Cerebellum (tissue), 4 donors: ENCODE measurements at places on chromosomes 13 and 19. TPM values are rescaled to one million over a fixed set of nuclear protein-coding genes. Genes with fewer than 3 reads are reported as not detected.

DNA sequence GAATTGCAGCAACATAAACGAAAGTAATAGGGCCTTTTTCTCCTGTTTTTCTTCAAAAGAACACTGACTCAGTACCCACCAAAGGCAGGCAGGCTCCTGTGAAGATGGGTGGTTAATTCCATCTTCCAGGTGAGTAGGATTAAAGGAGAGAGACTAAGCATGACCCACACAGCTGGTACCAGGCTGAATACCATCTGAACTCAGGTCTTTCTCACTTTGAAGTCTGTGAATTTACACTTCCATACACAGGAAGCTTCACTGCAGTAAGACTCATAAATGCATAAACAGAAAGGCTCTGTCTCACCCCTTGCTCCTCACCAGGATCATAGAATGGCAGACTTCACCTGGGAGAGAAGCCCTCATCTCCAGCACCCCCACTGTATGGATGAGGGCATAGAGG lies 194.6 kb downstream of the KLF12 start:
- no peak for DNase-seq

DNA sequence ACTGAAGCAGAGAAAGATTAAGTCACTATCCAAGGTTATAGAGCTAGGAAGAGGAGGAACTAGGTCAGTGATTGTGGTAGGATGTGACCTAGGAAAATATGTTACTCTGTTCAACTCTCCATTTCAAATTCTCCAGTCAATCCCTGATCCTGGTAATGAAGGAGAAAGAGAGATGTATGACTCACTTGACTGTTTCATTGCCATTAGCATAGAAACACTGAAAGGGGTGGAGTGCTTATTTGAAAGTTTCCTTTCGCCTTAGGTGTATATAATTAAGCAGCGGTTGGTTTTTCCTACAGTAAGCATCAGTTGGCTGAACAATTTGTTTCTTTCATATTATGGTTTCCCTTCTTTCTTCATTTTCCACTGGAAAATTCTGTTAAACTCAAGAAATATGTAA lies 198.1 kb upstream of the CSNK1A1L start:
- no peak for DNase-seq

DNA sequence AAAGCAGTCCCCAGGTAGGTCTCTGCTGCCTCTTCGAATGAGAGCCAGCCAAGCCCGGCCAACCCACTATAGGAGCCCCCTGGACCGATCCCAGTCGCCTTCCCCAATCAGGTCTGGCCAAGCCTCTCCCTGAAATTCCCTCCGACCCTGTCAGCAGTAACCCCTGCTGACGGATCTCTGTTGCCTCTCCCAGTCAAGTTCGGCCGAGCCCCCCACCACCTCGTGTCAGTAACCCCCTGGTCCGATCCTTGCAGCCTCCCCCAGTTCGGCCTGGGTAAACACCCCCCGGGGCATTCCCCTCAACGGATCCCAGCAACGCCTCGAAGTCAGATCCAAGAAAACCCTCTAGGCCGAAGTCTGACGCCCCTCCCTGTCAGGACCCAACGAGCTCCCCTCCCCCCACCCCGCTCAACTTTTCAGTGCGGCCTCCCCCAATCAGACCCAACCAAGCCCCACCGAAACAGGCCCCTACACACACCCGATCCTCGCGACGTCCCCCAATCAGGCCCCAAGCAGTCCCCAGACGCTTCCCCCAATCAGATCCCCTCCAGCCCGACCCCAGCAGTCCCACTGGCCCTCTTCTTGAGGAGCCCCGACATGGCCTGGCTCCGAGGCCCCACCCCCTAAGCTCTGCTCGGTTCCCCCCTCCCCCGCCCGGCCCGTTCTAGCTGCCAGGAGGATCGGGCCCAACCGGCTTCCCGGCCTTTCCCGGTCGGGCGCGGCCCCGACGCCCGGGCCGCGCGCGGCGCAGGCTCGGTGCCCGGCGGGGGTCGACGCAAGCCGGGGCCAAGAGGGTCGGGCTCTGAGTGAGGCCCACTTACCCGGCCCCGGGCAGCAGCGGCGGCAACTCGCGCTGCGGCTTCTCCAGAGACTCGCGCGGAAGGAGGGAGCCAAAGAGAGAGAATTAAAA lies 1.8 kb downstream of the TNPO2 start:
- peak; percentile 73 for DNase-seq

DNA sequence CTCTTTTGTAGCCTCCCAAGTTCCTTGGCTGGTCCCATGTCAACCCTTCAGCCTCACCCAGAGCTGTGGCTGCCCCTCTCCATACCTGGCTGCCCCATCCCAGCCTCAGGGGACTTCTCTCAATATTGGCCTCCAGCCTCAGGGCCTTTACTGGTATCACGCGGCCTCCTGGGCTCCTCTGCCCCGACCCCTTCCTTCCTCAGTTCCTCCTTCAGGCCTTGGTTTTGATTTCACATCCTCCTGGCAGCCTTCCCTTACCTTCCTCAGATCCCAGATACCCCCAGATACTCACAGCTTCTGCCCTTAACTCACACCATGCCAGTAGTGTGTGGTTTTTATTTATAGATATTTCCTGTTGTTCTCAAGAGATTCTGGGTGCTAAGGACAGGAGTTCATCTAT lies 12.8 kb upstream of the SCN1B start:
- no peak for DNase-seq

DNA sequence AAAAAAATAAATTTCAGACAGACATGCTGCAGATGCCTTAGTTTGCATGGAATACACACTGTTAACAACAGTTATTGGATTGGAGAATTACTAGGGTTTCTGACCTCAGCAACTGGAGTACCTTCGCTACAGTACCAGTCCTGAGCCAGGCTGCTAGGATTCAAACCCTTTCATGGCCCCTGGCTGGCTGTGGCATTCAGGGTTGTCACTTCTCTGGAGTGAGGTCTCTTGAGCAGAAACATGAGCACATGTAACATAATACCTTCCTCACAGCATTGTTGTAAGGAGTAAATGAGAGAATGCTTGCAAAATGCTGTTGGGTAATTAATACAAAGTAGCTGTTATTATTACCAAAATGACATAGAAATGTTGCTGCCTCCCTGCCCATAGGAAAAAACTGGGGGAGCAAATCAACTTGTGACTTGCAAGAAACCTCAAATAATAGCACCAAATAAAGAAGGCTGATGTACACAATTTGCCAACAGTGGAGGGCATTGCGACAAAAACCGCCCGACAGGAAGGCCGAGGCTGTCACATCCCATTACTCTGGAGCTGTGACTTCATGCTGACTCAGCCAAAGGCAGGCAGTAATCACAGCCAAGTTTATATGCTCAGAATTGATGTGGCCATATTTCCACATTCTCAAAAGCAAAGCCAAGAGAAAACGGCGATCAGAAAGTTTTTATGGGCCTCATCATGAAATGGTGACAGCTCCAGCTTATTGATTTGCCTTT lies 100.4 kb downstream of the RFC3 start:
- DNase-seq = peak; percentile 76

DNA sequence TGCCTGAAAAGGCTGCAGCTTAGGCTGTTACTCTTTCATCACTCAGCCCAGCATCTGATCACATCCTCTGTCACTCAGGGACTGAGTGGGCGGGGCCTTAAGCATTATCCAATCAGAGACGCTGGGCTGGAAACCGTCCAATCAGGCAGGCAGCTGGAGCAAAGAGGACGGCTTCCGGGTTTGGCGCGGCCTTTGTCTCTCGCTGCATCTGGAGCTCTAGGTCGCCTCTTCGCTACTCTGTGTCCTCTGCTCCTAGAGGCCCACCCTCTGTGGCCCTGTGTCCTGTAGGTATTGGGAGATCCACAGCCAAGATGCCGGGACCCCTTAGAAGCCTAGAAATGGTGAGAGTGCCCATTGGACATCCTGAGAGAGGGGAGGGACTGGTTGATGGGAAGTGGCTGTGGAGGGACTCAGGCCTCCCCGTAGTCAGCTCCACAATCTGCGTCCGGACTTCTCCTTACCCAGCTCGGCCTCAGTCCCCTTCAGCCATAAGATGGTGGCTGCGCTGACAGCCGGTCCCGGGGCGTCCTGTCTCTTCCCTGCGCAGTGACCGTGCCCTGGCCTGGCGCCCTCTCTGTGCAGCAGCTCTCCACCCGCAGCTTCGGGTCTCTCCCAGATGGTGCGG lies at the start of gene ZNF486:
Gene ZNF486 (plus strand): TSS at position 195 of the 625 bp plus-strand sequence. CDS start 117 bp downstream, at position 312.
- DNase-seq = peak; percentile 86

DNA sequence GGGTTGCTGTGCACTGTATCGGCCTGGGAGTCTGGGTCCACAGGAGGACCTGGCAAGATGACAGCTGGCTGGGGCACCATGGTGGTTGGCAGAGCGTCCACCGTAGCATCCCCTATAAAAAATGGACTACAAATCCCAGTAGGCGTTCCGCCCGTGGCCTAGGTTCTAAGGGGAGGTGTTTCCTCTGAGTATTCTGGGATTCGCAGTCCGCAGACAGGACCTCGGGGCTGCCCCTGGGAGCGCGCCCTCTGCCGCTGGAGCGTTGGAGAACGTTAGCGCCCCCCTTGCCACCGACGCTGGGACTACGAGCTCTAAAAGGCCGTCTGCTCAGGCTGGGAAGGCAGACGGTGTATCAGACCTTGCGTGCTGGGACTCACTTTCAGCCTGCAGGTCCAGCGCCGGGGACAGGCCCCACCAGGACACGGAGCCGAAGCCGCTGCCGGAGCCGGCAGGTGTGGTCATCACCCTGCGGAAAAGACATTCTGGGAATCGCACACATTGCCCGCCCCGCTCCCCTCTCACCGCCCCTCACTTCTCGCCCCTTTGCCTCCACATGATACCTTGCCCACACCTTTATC lies 372 bp downstream of the DNAAF3 start:
- peak; percentile 31 for DNase-seq

- no peak for DNase-seq
Observed at GRCh38 chr19:54312436-54313377, at the start of gene LILRA5. TSS of gene LILRA5 (minus strand) at chr19:54313166. CDS start at chr19:54313019, 147 bp downstream.

GRCh38 chr13:34886121-34886875 lies 55.8 kb upstream of the NBEA start:
- no peak for DNase-seq

APOC4 gene
- total RNA-seq = not detected

PRR36 gene
- total RNA-seq = 2.4 TPM

DNA sequence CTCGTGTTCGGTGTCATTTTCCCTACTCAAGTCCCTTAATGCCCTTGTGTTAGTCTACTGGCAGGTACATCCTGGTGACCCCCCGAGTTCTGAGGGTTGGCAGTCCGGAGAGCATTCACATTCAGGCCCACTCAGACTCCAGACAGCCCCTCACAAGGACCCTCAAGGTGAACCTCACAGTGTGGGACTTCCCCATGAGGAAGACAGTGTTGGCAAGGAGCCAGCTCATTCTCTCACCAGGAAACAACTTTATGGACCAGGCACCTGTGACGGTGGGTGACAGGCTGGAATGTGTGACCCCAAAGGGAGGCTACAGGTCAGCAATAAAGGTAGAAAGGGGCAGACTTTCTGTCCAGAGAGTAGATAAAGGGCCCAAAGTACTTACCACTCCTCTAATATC lies 24.5 kb downstream of the RDH8 start:
- DNase-seq = no peak

DNA sequence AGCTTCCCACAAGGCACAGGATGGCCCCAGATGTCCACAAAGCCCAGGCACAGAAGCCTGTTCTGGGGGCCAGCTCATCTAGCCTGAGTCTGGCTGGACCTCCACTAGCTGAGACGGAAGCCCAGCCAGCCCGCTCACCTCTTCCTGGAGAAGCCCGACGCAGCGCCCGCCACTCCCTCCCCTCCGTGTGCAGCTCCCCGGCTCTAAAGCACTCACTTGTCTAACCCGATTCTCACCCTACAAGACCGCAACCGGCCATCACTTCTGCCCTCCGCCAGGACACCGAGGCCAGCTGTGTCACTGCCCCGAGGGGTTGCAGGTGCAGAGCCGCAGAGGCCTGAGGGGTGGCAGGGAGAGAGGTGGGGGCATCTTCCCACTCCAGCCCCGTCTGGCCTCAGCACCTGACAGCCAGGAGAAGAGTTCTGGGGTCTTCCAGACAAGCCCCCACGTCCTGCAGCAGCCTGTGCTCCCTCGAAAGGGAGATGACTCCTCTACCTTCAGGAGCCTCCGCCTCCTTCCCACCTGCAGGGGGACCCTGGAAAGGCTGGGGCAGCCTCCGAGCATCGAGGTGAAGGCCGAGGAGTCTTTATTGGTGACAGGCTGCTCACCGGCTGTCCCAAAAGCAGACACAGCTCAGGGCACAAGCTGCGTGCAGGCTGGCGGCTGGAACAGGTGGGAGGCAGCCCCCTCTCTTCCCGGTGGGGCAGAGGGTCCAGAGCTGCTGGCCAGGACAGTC lies 5.9 kb upstream of the DIRAS1 start:
- no peak for DNase-seq

KXD1 gene
- 23.6 TPM for total RNA-seq

- no peak for DNase-seq
Observed at GRCh38 chr19:35905178-35905727, 2.8 kb downstream of the TYROBP start.

SLC25A41 gene
- 0.91 TPM for total RNA-seq

UQCR11 gene
- total RNA-seq = 34.8 TPM

DNA sequence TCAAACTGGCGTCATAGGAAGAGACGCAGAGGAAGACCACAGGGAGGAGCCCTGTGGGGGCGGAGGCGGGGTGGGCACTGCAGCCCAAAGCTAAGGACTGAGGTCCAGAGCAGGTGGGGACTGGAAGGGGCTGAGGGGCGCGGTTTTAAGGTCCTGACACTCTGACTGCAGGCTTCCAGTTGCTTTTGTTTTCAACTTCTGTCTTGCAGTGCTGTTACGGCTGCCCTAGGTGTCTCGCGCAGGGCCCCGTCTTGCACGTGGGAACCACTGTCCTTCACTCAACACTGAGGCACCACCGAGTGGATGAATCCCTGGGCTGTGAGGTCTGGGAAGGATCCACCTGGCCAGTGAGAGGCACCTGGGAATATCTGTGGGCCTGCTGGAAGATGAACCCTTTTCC lies 76.0 kb downstream of the TEX29 start:
- DNase-seq = no peak

DNA sequence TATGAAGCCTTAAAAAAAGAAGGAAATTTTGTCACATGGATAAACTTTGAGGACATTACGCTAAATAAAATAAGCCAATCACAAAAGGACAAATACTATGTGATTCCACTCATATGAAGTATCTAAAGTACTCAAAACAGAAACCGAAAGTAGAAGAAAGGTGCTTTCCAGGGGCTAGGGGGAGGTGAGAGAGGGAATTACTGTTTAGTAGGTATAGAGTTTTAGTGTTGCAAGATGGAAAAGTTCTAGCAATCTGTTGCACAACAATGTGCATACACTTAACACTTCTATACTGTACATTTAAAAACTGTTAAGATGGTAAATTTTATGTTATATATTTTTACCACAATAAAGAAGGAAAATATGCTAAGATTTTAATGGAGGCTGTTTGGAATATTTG lies 83.0 kb downstream of the POLR1D start:
- no peak for DNase-seq

DNA sequence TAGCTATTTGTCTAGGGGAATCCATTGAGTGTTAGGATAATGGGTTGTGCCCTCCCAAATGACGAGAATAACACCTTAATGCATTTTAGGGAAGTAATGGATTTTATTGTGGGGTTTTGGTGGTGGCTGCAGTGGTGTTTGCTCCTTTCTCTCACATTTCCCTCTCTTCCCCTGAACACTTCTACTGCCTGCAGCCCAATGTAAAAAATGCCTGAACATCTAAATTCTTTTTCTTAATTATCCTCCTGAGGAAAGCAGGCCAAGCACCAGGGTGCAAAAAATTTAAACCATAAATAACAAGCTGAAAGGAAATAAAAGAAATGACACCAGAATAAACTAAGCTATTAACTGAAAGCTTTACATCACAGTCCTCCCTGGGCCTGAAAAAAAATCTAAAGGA lies 57.3 kb upstream of the PCDH8 start:
- DNase-seq = no peak

- no peak for DNase-seq
Observed at GRCh38 chr13:26762745-26763345, 2.3 kb upstream of the GPR12 start.

SPACA7 gene
- total RNA-seq = not detected
